ENCODE measurements at places on chromosomes 12 and 14.

- no peak for DNase-seq
Observed at GRCh38 chr12:87981495-87981894, 47.7 kb downstream of the C12orf50 start.

GRCh38 chr12:96719660-96720362 lies 187.2 kb upstream of the NEDD1 start:
- DNase-seq: no peak

GRCh38 chr12:20415028-20415427 lies 46.7 kb downstream of the PDE3A start:
- no peak for DNase-seq

DNA sequence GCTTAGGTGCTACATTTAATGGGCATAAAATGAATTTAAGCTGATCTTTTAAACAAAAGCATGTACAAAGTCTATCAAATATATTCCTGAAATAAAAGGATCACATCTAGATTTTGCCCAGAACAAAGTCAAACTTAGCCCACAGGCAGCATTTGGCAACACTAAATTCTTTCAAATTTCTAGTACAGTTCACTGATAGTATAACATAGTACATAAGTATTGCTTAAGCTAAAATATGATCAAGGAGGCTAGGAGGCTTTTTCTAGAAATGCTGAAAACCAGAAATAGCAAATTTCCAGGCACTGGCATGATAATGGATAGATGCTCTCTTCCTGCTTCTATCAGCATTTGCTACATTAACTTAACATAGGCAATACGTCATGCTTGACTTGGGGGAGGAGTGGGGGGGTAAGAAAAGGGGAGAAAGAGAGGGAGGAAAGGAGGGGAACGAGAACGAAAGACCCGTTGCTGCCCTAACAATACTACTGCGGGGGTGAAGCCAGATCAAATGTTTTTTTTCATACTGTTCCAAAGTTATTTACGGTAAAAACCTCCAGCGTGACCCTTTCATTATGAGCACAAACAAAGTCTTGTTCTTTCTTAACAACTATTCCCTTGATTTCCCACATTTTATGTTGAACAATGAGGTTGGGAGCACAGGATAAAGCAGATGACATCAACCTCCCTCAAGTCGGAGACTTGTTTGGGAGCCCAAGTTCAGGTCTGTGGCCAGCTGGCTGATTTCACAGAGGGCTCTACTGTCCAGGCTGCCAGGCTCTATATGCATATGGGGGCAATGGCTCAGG lies 10.6 kb downstream of the TMED10 start:
- DNase-seq: no peak

DNA sequence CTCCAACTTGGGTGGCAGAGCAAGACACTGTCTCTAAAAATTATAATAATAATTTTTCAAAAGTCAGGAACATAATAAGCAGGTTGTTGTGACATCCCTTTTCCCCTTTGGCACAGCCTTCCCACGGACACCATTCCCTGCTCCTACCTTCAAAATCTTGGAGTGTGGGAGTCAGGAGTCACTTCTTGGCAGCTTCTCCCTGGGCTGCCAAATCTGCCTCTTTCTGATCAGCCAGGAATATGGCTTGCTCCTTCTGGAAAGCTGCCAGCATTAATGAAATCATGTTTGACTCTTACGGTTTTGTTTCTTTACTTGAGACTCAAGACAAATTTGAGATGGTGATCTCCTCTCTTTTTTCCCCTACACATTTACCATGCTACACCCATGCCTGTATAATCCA lies 391.4 kb upstream of the SYT1 start:
- DNase-seq: no peak

DNA sequence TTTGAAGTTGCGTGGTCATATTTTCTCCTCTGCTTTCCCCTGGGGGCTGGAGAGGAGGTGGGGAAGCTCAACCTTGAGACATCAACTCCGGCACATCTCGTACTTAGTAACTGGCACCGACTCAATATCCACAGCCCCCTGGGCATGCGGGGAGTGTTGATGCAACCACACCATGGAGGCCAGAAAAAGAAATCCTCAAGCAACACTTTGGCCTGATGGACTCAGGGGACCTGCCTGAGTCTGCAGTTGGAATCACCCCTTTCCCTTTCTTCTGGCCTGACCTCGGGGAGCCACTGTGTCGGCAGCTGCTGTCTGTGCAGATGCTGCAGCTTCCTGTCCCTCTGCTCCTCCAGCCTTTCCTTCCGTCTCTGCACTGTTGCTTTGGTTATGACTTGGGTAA lies 11.4 kb upstream of the AACS start:
- DNase-seq: no peak

DNA sequence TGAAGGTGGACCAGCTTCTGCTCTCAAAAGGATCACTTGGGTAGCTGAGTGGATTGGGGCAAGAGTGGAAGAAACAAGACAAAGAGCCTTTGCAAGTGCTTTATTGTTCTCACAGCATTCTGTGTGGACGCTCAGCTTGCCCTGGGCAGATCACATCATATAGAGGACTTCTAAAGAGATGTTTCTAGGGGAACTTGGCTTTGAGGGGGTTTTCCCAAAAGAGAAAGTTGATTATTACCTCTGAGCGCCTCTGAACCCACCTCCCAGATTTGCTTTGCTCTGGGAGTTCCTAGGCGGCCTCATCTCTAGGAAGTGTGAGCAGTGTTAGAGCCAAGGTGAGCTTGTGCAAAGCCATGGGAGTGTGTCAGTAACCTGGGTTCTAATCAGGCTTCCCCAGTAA lies 81.7 kb downstream of the RIN3 start:
- DNase-seq: no peak

GRCh38 chr14:94100847-94101246 lies 9.7 kb upstream of the IFI27 start:
- no peak for DNase-seq

- no peak for DNase-seq
Observed at GRCh38 chr12:45281994-45282393, 66.1 kb downstream of the ANO6 start.

- DNase-seq: no peak
Observed at GRCh38 chr14:96117101-96117897, 78.1 kb downstream of the C14orf132 start.

DNA sequence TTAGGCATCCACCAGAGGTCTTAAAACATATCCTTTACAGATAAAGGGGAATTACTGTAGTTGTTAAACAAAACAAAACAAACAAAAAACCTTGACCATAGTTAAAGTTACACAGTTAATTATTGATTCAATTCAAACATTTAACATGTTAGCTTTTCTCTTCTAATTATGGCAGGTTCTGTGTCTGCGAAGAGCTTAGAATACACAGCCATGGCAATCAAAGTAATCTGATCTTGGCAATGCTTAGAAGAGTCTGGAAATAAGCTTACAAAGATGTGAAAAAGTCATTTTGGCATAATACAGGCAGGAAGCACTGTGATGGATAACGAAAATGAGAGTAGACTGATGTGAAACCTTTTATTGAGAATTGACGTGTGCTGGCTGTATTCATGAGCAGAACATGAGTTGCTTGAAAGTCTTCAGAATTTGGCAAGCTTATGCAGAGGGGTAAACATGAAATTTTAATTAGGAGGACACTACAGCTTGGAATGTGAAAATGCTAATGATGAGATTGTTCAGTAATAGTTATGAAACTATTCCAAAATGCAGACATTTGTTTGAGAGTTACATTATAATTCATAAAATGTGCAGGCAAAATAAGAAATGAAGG lies 629.6 kb downstream of the FSCB start:
- no peak for DNase-seq

DNA sequence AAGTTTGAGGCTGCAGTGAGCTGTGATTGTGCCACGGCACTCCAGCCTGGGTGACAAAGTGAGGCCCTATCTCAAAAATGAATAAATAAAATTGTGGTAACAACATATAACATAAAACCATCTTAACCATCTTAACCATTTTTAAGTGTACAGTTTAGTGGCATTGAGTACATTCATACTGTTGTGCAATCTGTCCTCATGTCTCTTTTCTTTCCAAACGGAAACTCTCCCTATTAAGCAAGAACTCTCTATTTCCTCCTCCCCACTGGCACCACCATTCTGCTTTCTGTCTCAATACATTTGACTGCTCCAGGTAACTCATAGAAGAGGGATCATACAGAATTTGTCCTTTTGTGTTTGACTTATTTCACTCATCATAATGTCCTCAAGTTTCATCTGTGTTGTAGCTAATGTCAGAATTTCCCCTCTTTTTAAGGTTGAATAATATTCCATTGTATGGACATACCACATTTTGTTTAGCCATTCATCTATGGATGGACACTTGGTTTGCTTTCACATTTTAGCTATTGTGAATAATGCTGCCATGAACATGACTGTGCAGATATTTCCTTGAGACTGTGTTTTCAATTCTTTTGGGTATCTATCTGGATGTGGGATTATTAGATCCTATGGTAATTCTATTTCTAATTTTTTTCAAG lies 4.4 kb upstream of the MARK3 start:
- DNase-seq: no peak

- DNase-seq: no peak
Observed at GRCh38 chr12:46661110-46661845, 164.5 kb downstream of the SLC38A4 start.

DNA sequence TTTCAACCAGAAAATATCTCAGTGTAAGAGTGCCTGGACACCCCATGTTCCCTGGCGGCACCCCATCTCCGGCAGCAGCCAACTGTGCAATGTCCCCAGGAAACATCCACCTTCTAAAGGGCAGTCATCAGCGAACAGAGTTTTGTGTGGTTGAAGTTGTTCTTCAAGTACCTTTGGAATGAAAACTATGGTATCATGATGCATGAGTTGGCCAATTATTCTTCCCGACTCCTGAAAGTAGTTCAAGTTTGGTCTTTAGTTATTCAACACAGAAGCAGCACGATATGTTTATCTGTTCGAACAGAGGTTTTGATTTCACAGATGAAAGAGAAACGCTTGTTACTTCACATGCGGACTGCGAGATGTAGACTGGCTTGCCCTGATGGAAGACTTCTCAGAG lies 21.1 kb upstream of the TTC7B start:
- no peak for DNase-seq

- no peak for DNase-seq
Observed at GRCh38 chr14:72636871-72637270, 257.0 kb downstream of the DPF3 start.

DNA sequence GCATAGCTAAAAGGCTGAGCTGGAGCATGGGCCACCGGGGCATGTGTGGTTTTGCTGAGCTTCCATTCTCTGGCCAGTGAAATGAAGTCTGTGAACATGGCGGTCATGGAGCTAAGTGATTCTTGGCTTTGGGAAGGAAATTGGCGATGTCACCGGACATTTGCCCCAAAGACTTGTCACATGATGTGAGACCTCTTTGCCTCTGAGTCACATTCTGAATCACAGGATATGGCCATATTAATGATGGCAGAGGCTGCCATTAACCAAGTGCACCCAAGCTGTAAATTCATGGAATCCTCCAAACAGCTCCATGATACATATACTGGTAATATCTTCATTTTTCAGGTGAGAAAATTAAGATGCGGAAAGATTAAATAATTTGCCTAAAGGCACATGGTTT lies 27.4 kb upstream of the BATF start:
- no peak for DNase-seq

DNA sequence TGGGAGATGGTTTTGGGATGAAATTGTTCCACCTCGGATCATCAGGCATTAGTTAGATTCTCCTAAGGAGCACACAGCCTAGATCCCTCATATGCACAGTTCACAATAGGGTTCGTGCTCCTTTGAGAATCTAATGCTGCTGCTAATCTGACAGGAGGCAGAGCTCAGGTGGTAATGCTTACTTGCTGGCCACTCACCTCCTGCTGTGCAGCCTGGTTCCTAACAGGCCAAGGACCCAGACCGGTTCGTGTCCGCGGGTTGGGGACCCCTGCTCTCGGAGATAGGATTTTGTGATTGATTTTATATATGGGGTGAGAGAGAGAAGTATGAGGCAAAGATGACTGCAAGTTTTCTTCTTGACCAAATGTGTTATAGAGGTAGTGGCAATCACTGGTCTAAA lies 57.5 kb downstream of the CCDC91 start:
- DNase-seq: no peak

DNA sequence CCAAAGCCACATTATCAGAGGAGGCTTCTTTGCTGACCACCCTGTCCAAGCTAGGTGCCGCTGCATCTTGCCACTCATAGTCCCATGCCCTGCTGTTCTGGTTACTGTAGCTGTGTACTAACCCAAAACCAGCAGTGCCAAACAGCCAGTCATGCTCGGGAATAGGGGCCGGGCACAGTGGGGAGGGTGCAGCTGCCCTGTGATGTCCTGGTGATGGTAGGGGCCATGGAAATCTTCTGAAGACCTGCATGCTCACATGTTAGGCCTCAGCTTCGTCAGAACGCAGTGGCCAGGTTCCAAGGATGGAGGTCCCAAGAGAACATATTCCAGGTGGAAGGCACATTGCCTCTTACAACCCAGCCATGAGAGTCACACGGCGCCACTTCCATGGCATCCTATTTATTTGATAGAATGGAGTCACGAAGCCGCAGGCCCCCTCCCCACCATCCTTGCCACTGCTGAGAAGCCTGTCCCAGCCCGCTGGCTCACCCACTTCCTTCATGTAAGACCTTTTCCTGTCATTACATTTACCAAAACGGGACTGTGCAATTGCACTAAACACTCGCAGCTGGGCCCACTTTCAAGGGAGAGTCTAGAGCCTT lies 48.5 kb downstream of the FAM222A start:
- DNase-seq: no peak

- DNase-seq: no peak
Observed at GRCh38 chr14:51444353-51445000, 204.4 kb downstream of the TMX1 start.

DNA sequence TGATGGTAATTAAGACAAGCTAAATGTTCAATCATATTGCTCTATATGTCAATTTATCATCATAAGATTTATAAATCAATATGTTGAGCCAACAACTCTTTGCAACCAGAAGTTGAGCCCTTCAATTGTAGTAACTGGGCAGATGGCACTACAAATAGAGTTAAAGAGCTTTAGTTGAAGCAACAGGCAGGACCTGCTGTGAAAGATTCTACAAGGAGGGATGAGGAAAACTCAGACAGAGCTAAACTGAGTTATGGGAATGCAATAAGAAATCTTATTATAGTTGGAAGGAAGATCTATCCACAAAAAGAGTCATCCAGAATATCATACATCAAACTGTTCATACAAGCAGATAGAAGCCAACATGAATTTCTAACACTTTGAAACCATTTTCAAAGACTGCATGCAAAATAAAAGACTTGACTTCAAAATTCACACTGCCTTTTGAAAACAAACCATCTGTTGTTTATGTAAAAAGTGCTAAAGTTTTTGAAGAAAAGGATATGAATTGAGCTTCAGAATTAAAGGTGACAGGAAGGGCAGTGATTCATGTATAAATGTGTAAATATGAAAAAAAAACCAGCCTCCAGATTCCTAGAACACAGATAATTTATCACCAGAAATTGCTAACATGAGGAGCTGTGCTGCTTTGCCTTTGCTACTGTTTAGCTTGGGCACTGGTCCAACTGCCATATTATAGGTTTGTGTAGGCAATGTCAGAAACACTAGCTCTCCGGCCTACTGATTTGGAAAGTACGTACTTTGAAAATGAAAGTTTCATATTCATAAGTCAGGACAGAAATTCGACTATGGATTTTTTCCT lies 133.2 kb downstream of the SLC35F4 start:
- no peak for DNase-seq

DNA sequence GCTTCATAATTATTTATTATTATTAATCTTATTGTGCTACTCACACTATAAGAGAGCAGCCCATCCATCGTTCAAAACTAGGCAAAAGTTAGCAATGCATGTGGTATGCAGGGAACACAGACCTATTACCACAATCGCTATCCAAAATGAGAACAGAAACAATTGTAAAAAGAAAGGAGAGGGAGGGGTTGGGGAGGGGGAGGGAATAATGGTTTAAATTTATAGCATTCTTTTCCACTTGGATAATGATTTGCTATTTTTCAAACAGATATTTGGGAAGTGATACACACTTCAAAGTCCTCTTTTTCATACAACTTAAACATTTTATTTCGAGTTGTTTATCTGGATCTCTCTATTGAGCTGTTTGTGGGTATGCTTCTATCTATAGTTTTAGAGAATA lies 248.6 kb upstream of the SOX5 start:
- no peak for DNase-seq
